GM10248 (cell line): ENCODE measurements at places on chromosomes 1 and 21.

DNA sequence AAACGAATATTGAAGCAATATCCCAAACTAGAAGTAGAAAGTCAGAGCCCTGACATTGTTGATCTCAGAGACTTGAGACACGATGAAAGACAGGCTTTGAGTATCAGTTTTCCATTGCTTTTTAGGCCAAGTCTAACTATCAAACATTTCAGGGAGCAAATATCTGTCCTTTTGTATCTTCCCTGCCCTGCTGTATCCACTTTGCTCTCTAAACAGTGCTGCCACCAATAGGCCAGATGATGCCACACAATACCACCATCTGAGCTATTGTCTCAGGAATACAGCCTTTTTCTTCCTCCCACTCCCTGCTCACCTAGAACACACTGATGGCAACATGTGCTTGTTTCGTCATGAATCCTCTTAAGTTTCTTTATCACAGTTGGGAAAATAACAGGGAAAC is 62.6 kb upstream of the SPAG17 start:
- no peak for DNase-seq

- no peak for DNase-seq
These were observed 7.6 kb downstream of the CAPN9 start for GRCh38 chr1:230754796-230755195.

DNA sequence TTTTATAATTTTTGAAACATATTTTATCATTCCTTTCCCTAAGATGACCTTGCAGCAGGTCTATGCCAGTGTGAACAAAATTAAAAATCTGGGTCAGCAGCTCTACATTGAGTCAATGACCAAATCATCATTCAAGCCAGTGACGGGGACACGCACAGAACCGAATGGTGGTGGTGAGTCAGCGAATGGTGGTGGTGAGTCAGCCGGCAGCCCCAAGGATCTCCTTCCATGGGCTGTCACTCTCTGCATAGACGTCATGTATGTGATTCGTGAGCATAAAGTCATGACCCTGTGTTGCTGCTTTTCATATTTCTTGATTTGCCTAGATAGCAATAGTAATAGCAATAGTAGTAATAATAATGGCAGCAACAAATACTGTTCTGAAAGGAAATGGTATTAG is 26.3 kb downstream of the PER3 start:
- no peak for DNase-seq

- DNase-seq = no peak
These were observed 1258.5 kb upstream of the ADGRL2 start for GRCh38 chr1:80542231-80542630.

GRCh38 chr1:15186846-15187151 is 33.3 kb downstream of the TMEM51 start:
- DNase-seq = no peak

DNA sequence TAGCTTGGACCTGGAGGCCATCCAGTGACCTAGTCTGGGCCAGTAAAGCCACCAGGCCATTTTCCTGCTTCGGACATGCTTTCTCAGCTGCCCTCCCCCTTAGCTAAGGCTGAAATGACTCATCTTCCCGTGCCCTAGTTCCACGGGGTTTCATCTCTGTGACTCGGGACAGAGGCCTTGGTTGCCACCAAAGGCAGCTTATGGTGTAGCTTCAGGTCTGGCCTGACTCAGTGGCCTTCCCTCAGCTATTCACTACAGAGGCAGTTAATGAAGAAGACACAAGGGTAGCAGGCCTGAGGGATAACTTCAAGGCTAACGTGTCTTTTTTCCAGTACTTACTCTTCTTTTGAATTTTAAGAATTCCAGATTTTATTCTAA is 82.4 kb downstream of the PBX1 start:
- DNase-seq = no peak

GRCh38 chr1:95028954-95029353 is 43.8 kb downstream of the ALG14 start:
- no peak for DNase-seq

DNA sequence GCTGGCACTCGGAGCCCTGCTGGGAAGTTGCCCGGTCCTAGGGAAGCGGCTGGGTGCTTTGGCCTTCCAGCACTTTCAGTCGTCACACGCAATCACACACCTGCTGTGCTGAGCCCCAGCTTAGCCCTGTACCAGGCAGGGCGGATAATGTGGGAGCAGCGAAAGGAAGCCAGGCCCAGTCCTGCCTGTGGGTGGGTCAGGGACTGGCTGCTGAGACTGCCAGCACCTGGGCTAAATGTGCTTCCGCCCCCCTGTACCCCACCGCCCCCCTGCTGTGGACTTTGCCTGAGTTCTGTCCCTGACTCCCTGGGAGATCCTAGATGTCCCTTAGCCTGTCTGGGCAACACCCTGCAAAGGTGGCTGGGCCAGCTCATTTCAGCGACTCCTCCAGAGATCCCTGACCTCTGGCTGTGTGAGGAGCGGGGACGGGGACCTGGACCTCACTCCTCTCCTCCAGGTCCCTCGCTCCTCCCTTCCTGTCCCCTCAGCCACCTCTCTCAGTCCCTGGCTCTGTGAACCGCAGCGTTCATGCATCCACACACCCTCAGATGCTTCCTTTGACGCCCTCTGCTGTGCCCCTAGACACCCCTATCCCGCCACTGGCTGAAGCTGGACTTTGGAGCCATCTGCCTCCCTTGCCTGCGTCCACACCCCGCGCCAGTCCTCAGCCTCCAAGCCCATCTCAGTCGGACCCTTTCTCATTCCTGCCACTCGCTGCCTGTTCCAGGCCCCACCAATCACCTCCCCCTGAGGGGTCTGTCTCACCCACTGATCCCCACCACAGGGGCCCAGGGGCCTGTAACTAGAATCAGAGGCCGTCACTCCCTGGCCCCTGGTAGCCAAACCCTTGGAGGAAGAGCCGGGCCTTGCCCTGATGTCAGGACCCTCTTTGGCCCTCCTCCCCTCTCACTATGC is 1.4 kb downstream of the MMEL1 start:
- no peak for DNase-seq

DNA sequence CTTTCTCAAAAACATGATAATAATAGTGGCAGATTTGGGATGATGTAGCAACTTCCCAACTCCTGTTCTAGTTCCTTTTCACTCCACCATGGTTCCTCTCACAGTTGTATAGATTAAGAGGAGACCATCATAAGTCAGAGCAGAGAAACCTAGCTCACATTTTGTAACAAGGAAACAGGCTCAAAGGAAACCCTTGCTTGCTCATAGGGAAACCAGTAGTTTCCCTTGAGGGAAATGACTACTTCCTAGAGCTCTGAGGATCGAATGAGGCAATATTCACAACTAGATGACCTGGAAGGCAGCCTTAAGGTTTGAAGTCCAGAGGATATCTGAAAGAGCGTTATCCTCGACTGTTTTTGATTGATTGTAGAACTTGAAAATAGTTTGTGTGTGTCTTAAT is 76.1 kb upstream of the C8B start:
- DNase-seq = no peak

GRCh38 chr21:45278156-45278911 is 9.4 kb downstream of the POFUT2 start:
- DNase-seq = no peak
